ENCODE measurements at places on chromosomes 2 and 18. TPM values are rescaled to one million over a fixed set of nuclear protein-coding genes. Genes with fewer than 3 reads are reported as not detected.

POMC gene
- not detected for total RNA-seq

KCNIP3 gene
- total RNA-seq = 2.3 TPM

POU3F3 gene
- 0.02 TPM for total RNA-seq

RFX8 gene
- not detected for total RNA-seq

ACMSD gene
- not detected for total RNA-seq

ID2 gene
- total RNA-seq = 80.2 TPM

SERPINB12 gene
- not detected for total RNA-seq

NOL4 gene
- not detected for total RNA-seq

GNAL gene
- total RNA-seq = 8.4 TPM

SP140L gene
- 3.0 TPM for total RNA-seq

EVX2 gene
- not detected for total RNA-seq

RBKS gene
- 8.0 TPM for total RNA-seq

ZNF397 gene
- 3.3 TPM for total RNA-seq
